ENCODE measurements at places on chromosomes 7 and 10.

- DNase-seq = no peak
Measured at GRCh38 chr10:104339469-104340110, 1.3 kb upstream of the ITPRIP start.

- DNase-seq = no peak
Measured at GRCh38 chr7:142690554-142691182, 58.6 kb upstream of the PRSS1 start.

DNA sequence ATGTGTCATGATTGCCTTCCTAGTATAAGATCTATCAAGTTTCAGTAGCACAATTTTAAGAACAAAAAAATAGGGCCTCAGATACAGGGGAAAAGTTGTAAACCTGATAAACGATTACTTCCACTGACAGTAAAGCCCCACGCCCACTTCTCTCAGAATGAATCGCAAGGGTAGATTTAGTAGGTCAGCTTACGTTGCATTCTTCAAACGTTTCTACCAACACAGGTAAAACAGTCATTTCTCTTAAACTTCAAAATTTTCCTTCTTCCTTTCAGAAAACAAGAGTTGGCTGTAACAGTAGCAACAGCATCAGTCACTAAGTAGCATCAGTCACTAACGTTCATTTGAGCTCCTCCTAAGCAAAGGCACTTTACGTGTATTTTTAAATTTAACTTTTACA lies 221.5 kb downstream of the ADAM12 start:
- peak; percentile 14 for DNase-seq

GRCh38 chr10:91953600-91954160 lies 30.1 kb downstream of the BTAF1 start:
- DNase-seq = no peak

GRCh38 chr10:82211346-82211745 lies 336.4 kb downstream of the NRG3 start:
- DNase-seq = no peak

GRCh38 chr10:1642600-1643160 lies 94.6 kb downstream of the ADARB2 start:
- DNase-seq = no peak

DNA sequence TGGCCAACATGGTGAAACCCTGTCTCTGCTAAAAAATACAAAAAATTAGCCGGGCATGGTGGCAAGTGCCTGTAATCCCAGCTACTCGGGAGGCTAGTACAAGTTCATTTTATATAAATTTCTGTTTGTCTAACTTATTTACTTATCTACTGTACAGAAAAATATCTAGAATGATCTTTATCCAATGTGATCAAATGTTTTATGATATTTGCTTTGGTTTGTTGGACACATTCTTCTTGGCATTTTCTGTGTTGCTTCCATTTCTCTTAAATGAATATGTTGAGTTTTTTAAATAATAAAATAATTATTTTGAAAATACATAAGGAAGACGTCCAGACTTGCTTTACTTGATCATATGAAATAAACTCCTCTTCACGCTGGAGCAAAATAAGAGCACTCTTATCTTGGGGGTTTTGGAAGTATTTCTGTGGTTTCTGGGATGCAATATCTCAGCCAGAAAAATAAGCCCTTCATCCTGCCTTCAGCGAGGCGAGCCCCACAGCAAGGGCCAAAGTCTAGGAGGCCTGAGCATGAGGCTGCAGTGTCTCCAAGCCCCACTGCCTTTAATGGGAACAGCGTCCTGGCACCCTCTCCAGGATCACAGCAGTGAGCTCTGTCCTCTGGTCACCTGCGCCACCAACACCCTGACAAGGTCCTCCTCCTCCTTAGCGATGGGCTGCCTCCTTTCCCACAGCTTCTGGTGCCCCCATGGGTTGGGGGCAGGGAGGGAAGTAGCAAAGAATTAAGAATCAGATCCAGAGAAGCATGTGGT lies 480.2 kb downstream of the KCNMA1 start:
- no peak for DNase-seq

GRCh38 chr10:122636953-122637352 lies 62.7 kb downstream of the C10orf120 start:
- DNase-seq = no peak

DNA sequence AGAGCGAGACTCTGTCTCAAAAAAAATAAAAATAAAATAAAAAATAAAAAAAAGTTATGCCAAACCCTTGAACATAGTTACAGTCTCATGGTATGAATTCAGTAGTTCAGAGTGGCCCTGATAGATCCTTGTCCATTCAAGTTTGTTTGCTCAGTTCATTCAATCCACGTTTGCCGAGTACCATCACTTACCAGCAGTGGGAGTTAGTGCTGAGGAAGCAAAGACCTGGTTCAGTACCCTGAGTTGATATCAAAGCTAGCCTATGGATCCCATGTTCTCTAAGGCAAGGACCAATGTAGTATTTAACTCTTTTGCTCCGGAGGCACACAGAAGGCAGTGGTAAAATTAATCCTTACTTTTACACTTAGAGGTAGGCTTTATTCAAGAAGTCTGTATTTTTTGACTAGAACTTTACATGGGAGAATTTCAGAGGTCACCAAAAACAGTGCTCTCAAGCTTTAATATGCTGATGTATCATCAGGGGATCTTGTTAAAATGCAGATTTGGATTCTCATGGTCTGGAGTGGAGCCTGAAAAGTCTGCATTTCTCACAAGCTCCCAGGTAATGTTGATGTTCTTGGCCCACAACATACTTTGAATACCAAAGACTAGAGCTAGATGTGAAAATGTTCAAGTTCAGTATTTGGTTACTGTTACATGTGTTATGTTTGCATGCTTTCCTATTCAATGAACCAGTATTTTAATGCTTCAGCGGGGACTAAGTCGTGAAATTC lies 38.1 kb upstream of the HBP1 start:
- DNase-seq = no peak

DNA sequence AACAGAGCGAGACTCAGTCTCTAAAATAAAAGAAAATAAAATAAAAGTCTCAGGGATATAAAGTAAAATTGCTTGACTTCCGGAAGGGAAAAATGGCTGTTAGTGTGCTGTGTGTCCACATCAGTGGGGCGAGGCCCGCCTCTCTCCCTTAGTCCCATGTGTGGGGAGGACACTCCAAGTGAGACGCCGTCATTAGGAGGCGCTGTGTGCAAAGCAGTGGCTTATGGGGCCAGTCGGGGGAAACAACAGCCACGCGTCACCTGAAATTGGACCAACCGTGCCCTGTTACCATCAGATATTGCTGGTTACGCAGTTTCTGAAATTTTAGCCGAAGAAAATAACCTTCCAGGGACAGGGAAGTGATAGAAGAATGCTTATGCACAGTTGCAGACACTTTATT lies 15.8 kb downstream of the SFXN4 start:
- DNase-seq = no peak

Measured in activated CD4-positive, CD25-positive, alpha-beta regulatory T cell (primary cell).